ENCODE measurements at places on chromosomes 11 and 22.

DNA sequence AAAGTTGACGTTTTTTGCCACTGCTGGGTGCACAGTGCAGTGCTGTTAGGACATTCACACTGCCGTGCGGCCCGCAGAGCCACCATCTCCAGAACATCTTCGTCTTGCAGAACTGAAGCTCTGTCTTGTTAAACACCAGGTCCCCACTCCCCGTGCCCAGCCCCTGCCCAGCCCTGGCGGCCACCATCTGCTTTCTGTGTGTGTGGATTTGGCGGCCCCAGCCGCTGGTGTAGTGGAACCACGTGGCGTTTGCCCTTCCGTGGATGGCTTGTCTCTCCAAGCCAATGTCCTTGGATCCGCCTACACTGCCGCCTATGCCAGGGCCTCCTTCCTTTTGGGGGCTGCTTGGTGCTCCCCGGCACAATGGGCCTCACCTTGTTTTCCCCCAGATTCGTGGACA lies 8.2 kb upstream of the MUC5AC start:
- DNase-seq, result no peak

DNA sequence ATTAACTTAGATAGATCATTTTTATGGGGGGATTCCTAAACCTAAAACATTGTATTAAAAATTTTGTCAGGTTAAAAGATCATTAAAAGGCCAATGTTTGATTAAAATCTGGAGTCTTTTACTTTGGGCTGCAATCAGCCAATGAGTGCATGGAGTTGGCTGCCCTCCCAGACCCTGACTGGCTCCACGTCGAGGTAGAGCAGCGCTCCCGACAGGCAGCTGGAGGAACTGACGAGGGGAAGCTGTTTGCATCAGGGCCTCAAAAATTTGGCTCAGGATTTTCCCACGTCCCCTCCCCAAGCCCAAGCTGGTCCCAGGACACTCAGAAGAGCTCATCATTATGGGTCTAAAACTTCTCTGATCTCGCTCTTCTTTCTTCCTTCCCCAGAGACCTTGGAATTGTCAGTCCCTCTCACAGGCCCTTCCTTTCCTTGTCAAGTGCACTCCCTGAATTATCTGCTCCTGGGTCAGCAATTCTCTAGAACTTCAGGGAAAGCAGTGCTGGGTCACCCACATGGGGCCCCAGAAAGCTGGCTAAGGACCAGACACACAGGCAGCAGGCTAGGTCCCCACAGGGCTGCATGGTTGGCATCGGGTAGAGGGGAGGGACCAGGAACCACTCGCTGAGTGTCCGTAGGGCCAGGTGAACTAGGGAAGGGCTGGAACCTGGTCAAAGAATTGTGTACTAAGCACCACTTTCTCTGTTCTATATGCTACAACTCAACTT lies 119.6 kb upstream of the IGLL5 start:
- DNase-seq, result no peak

DNA sequence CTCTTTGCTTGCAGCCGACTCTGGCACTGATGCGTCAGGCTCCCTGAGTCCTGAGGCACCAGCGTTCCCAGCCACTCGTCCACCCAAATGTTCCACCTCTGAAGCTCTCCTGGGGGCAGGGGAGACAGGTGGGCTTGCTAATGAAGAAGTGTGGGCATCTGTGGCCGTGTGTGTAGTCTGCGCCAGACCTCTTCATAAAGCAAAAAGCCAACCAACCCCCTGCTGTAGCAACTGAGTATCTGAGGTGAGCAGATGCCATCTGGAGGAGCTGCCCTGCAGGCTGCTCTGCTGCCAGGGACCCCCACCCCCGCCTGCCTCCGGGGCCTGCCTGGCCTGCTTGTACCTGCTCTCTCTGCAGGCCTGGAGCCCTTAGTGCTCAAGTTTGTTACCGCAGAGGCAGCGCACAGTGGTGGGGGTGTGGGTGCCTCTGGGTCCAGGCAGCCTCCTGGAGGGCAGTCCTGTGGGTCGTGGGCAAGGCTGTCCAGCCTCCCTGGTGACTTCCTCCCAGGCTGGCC lies 272.5 kb downstream of the TBC1D22A start:
- DNase-seq, result no peak

- peak; percentile 36 for DNase-seq
Measured at GRCh38 chr22:48097723-48098122, 1335.3 kb downstream of the TBC1D22A start.

GRCh38 chr22:42282943-42283277 lies 12.5 kb upstream of the TCF20 start:
- no peak for DNase-seq

DNA sequence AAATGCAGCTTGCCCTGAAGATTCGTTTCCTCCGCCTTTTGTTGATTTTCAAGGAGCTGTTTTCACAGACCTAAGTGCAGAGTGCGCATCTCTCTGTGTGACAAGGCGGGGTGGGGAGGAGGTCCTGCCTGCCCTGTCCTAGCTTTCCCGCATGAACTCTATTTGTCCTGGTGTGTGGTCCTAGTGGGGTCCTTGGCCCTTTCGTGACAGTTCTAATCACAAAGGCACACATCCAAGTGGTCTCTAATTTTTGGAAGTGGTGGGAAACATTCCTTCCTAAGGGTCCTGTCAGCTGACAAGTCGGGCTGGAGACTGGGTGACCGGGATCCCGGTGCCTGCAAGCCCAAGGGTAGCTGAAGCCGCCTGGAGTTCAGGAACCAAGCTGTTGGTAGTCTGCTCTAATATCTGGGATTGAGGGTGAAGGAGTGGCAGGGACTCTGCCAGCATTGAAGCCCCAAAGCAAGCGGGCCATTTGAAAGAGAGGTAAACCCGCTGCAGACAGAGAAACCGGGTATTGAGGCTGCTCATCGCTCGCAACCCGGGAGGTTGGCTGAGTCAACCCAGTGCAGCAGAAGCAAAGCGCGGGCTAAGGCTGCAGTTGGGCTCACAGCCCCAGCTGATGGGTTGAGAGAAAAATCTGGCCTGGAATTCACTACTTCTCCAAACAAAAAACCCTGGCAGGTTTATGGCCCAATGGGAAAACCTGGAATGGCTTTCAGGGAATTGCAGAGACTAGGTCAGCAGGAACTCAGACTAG lies 28.1 kb upstream of the FBXO3 start:
- no peak for DNase-seq

DNA sequence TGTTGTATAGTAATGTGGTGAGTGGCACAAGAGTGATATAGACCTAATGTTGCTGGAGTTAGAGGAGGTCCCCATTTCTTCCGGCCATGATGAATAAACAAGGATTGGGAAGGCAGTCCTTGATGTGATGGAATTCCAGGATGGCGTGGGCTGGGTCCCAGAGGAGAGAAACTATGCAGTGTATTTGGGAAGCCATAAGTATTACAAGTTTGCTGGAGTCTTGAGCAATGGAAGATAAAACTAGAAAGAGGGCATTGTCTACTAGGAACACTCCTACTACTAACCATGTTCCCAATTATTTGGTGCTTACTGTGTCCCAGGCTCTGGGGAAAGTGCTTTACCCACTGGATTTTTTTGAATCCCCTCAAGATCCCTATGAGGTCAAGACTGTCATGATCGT lies 20.0 kb downstream of the LDLRAD3 start:
- no peak for DNase-seq

DNA sequence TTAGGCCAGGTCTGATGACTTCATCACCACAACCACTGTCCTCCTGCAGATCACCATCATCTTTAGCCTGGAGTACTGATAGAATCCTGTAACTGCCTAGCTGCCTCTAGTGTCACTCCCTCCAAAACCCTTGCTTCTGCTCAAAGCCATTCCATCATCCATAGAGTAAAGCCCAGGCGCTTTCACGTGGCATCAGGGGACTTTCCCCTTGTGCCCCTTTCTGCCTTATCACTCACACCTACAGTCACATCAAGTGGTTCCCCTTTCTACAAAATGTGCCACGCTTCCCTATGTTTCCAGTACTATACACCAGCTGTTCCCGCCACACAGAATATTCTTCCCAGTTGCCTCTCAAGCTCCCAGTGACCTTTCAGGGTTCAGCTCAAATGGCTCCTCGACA lies 75.9 kb downstream of the MN1 start:
- DNase-seq, result no peak

- no peak for DNase-seq
Measured at GRCh38 chr11:113862435-113862834, 12.9 kb downstream of the USP28 start.
